ENCODE measurements at places on chromosomes 5 and 9. TPM values are rescaled to one million over a fixed set of nuclear protein-coding genes. Genes with fewer than 3 reads are reported as not detected.

The IGIP gene
- total RNA-seq, result 4.8 TPM

The AGXT2 gene
- not detected for total RNA-seq

The OGN gene
- total RNA-seq, result not detected

DNA sequence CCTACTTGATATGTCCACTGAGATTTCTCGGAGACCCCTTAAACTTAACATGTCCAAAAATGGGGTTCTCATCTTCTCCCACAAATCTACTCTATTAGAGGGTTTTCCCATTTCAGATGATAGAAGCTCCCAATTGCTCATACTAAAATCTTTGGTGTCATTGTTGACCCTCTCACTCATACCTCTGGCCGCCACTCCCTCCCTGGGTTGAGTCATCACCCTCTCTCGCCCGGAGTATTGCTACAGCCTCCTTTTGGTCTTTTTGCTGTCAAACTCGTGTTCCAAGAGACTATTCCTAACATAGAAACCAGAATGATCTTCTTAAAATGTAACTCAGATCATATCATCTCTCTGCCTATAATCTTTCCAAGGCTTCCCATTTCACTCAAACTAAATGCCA, 91.0 kb upstream of the GNAQ start:
- no peak overlapping the region for H3K27ac ChIP-seq
- H3K4me1 ChIP-seq, result peaks cover 33% of the 10 kb centered on the region
- no peaks in the 10 kb centered on the region for H3K36me3 ChIP-seq
- no peak overlapping the region for H3K4me3 ChIP-seq

The ADCY2 gene
- not detected for total RNA-seq

The MAMDC4 gene
- total RNA-seq, result 12.5 TPM

Data from activated CD4-positive, alpha-beta memory T cell treated with anti-CD3 and anti-CD28 coated beads, Interleukin-2, amount 10 ng/mL, durations not matched to agents 7 days and 5 days (primary cell).